ENCODE measurements at places on chromosomes 6 and 20.

GRCh38 chr6:24396824-24397223, 5.9 kb upstream of the MRS2 start:
- DNase-seq, result no peak

- DNase-seq, result no peak
Measured at GRCh38 chr6:128131566-128131965, 230.7 kb upstream of the THEMIS start.

GRCh38 chr6:133240511-133241085, 559 bp upstream of the EYA4 start:
- no peak for DNase-seq

DNA sequence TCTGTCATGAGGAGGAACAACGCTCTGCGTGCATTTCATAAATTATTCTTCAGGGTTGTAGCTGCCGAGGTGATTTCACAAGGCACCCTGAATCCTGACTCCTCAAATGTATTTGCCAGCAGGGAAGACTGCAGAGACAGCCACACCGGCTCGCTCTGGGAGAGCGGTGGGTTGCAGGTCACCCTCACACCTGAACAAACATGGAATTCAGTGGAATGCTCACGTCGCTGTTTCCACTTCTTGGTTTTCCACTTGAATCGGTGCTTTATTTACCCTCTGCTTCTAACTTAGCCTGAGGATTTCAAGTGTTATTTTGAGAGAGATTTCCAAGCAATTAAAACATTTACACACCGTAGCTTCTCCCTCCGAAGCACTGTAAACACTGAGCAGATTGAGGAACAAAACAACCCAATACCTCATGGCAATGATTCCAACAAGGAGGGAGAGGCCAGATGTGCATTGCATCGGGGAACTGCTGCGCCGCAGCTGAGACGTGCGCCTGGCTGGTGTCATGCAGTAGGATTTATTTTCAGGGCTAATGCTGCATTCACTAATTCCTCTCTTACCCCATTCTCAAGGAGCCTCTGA, 59.5 kb upstream of the GGTLC1 start:
- no peak for DNase-seq

DNA sequence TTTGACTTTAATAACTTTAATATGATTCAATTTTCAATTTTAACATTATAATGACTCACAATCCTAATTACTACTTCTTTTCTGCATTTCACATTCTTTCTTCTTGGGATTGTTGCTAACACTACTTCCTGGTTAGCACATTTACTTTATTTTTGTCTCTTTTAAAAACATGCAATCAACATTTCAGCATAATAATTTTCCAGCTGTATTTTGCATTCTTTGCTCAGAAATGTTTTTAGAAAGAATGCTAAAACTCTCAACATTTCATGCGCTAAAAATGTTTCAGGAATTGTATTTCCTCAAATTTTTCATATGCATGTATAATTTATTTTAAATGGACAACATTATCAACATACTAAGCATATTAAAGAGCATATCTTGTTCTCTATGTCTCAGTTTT, 1302.1 kb upstream of the GJE1 start:
- no peak for DNase-seq

GRCh38 chr6:160217073-160217472, 41.5 kb downstream of the SLC22A2 start:
- DNase-seq, result no peak

DNA sequence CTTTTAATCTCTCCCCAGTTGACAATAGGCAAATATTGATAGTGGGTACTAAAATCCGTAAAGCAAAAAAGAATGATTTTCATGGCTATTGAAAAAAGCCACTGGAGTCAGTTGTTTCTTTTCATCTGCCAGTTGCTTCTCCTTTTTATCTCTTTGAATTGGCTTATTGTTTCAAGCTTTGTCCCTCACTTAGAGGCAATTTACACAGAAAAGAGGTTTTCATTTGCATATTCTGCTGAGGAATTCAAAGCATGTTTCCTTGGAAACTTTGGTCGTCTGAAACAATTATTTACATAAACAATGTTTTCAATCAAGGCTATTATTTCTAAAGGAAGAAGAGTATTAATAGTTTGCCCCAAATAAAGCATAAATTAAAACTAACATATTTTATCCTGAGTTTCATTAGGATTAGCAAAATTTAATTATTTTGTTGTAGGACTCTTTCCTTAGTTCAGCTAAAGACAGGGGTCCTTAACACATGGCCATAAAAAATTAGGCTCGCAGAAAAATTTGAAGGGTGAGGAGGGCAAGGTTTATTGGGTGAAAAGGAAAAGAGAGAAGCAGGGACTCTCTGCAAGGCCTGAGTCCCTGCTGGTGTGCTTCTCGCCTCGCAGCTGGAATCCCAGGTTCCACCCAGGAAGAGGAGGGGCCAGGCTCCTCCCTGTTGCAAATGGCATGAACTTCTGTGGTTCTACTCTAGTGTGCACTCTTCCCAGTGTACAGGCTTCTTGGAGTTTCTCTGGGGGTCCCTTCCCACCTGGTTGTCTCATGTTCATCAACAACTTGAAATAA, 138.8 kb upstream of the LAMA2 start:
- DNase-seq, result no peak

- DNase-seq, result no peak
Measured at GRCh38 chr20:53654932-53655624, 61.4 kb upstream of the ZNF217 start.

GRCh38 chr20:62274332-62274950, 28.4 kb upstream of the ADRM1 start:
- no peak for DNase-seq

- DNase-seq, result no peak
Measured at GRCh38 chr6:104325341-104326172, 534.2 kb downstream of the HACE1 start.

GRCh38 chr20:64077094-64077493, 2.2 kb downstream of the RGS19 start:
- peak; percentile 39 for DNase-seq

GRCh38 chr6:113980937-113981554, 10.1 kb upstream of the HDAC2 start:
- peak; percentile 14 for DNase-seq

DNA sequence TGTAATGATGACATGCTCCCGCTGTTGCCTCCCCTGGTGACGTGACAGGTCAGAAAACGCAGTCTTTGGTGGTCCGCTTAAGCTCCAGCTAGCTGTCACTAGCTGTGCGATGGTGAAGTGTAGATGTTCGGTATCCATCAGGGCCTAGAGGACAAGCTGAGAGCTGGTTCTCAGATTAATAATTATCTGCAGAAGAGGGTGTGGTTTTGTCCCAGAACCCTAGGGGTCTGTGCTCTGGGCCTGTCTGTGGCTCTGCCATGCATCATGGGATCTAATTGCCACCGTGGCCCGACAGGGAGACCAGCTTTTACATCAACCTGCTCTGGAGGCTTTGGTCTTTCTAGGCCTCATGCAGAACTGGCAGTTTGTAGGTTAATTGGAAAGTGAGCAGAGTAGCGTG, 34.1 kb downstream of the ERMARD start:
- DNase-seq, result no peak

GRCh38 chr6:138957484-138957883, 30.6 kb downstream of the REPS1 start:
- DNase-seq, result no peak

GRCh38 chr20:47993035-47993755, 207.9 kb upstream of the SULF2 start:
- DNase-seq, result no peak

GRCh38 chr20:63625771-63626423, 1.0 kb downstream of the GMEB2 start:
- DNase-seq, result peak; percentile 33

- DNase-seq, result no peak
Measured at GRCh38 chr6:6975459-6976111, 132.2 kb upstream of the RREB1 start.

- no peak for DNase-seq
Measured at GRCh38 chr6:159089909-159090308, 45.1 kb upstream of the TAGAP start.

GRCh38 chr6:12890171-12890790, 173.7 kb downstream of the PHACTR1 start:
- peak; percentile 10 for DNase-seq

DNA sequence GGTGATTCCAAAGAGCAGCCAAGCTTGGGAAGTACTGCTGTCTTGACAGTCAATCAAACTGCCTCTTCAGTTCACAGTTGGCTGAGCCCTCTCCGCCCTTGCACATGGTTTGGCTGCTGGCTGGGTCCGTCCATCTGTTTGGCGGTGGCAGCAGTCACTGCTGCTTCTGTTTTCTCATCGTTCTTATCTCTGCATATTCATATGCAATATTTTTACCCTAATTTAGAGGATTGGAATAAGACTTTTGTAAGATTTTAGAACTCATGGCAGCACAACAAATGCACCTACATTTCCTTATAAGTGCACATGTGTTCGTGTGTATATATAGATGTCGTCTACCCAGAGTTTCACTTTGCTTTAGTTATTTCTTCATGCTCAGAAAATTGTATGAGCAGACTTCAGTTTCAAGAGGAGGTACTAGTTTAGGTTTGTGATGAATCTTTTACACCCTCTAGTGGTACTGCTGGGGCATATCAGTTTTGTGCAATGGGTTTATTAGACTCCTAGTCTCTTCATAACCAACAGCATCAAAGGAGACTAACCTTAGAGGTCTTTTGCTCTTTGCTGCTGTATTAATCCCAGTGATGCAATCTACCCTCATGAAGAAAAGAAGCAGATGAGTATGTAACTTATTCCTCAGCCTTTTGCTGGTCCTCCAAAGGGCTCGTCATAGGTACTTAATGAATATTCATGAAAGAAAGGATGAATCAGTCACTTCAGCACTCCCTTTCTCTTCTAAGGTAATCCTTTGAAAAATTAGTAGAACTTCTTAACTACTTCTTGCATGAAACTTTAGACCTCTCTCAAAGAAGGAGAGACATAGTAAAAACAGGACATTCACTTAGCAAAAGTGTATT, 44.3 kb downstream of the KHDC1L start:
- peak; percentile 49 for DNase-seq

DNA sequence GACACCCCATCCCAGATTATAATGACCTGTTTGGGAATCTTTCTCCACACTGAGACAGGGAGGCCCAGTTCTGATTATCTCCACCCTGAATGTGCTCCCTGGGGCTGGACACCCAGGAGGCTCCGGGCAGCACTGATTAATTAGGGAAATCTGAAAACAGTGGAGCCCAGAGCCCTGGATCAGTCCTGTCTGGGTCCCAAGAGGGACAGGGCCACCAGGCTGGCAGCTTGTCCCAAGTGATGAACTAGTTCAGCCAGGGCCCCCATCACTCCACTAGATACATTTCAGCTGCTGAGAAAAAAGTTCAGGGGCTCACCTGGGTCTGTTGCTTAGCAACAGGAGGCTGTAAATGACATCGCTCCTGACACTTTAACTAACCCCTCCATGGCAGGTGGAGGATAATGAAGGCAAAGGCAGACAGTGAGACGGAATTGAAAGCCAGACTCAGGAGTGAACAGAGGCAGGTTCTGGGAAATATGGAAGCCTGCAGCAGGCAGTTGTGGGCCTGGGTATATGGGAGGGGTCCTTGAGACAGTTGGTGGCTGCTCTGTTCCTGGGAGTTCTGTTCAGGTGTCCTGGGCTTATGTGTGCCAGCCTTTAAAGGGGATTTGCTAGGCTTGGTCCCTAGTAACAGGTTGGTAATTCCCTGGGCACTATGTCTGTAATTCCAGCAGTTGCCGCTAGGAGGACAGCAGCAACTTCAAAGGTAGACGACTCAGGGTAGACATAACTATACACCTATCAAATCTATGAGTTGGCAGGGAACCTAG, 78.3 kb upstream of the CTNNBL1 start:
- peak; percentile 44 for DNase-seq

- no peak for DNase-seq
Measured at GRCh38 chr20:1711826-1712601, 54.4 kb upstream of the SIRPG start.

GRCh38 chr20:44181611-44182010, 5.4 kb downstream of the JPH2 start:
- DNase-seq, result no peak

- DNase-seq, result no peak
Measured at GRCh38 chr20:58568126-58568482, 52.9 kb upstream of the APCDD1L start.

Data from CD4-positive, alpha-beta T cell treated with Interleukin-10 for 1 hour (primary cell).